Activated naive CD4-positive, alpha-beta T cell (primary cell): ENCODE measurements at places on chromosomes 16 and 17.

DNA sequence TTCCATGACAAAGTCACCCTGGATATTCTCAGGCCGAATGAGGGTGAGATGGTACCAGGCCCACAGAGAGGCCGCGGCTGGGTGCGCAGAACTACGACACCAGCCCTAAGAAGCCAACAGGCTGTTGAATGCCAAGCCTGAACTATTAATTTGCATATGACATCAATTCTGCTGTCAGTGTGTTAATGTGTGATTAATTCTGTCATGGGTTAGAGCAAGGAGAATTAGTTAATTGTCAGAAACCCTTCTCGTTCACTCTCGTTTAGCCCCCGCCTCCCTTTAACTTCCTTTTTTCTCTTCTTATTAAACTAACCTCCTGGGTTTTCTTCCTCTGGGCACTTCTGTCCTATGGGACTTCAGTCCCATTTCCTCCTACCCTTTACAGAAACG, 123.4 kb downstream of the ZFHX3 start:
- DNase-seq: no peak

GRCh38 chr16:1153480-1154160, 714 bp downstream of the CACNA1H start:
- no peak for DNase-seq

DNA sequence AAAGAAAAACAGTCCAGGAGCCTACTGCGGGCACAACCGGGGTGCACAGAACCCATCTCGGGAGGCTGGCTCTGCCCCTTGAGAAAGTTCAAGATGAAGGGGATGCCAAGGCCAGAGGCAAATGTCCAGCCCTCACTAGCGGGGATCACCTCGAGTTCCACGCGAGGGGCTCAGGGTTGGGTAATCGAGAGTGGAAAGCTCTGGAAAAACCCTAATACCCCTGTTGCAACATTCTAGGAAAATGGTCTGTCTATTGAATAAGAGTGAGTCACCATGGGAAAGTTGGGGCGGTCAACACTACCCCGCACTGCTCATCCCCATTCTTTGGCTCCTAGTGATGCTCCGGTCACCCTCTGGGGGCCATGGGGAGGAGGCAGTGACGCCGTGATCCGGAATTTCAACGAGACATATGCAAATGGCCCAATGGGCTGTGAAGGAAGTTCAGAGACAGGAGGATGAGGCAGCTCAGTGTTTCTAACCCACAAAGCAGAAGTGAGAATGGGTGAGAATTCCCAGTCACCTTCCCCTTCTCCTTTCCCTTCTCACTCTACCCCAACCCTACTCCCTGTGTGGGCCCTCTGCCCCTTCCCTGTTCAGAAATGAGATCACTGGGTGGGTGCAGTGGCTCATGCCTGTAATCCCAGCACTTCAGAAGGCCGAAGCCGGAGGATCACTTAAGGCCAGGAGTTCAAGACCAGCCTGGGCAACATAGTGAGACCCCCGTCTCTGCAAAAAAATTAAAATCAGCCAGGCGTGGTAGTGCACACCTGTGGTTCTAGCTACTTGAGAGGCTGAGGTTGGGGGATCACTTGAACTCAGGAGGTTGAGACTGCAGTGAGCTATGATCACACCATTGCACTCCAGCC, 22.4 kb downstream of the SOCS3 start:
- DNase-seq: no peak

DNA sequence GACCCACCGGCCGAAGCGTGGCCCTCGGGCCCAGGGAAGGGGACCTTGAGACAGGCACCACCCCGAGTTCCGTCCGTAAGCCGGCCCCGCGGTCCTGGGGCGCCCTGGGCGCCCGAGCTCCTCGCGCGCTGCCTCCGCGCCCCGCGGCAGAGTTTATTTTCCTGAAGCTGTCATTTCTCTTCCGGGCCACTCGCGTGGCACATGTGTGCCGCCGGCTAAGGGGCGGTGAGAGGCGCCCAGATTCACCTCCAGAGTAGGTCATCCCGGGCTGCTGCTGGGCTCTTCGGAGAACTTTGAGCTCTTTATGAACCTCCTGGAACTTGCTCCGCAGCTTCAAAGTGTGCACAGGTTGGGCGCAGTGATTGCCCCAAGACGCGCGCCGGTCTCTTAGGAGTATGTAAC, 489 bp downstream of the ZC3H18 start:
- DNase-seq: no peak

DNA sequence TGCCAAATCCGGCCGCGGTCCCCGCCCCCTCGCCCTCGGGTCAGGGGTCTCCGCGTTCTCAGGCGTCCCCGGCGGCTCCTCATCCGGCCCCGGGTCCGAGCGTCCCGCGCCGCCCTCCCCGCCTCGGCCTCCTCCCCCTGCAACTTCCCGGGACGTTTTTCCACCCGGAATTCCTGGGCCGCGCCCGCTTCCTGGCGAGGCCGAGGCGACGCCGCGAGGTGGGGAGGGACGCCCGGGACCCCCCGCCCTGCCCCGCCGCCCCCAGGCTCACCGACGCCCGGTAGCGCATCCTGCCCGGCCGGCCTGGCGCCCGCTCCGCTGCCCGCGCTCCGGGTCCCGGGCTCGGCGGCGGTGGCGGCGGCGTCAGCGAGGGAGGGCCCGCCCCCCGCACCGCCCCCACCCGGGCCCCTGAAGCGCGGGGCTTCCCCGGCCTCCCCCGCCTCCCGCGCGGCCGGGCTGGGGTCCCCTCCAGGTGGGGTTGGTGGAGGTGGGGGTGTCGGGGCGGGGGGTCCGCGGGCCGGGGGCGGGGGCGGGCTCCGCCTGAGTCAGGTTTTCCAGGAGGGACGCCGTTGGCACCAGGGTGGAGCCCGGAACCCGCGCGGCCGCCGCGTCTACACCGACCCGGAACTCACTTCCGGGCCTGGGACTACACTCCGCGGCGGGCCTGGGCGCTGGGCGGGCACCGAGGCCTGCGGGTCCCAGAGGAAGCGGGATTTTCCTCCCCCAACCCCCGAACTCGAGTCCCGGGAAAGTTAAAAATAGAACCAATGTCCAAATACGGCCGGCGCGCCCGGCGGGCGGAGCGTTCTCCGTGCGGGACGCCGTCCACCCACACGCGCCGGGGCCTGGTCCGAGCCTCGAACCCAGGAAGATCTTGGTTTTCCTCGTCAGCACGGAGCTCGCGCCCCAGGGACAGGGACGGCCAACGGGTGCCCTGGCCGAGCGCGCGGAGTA, 6.8 kb downstream of the MYO1C start:
- peak; percentile 22 for DNase-seq

- no peak for DNase-seq
These were observed 28.7 kb downstream of the CALB2 start for GRCh38 chr16:71387045-71387871.

- DNase-seq: no peak
These were observed 488 bp upstream of the SEBOX start for GRCh38 chr17:28365487-28365886.

DNA sequence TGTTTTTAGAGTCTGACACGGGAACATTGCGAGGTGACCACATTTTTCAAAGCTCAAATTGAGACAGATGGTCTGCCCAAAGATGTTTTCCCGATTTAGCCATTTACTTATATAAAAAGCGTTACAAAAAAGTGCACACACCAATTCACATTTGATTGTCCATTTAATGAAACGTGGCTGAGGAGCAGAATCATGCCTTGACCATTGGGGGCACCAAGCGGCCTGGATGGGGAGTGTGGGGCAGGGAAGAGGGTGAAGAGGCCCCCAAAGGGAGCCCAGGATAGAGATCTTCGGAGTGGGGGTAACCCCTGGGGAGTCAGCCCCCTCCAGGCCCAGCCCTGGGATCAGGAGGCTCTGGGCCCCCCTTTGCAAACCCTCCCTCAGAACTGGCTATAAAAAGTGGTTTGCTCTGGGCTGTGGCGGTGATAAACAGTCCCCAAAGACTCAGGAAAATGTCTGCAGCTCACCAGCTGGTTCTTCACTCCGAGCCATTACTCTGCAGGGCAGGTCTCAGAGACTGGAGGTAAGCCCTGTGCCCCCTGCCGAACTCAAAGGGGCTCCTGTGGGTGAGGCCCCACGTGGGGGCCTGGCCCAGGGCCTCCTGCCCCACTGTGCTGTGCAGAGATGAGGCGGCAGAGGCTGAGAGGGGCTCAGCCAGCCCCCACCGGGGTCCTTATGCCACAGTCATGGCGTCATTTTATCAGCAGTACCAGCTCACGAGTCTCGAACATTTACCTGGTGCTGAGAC, 105.9 kb upstream of the SEC14L1 start:
- no peak for DNase-seq

- DNase-seq: no peak
These were observed 186.0 kb downstream of the GRIN2A start for GRCh38 chr16:9996221-9996620.

- no peak for DNase-seq
These were observed 55.6 kb upstream of the MAP3K14 start for GRCh38 chr17:45372325-45372869.
